ENCODE measurements at places on chromosomes 5 and 9.

DNA sequence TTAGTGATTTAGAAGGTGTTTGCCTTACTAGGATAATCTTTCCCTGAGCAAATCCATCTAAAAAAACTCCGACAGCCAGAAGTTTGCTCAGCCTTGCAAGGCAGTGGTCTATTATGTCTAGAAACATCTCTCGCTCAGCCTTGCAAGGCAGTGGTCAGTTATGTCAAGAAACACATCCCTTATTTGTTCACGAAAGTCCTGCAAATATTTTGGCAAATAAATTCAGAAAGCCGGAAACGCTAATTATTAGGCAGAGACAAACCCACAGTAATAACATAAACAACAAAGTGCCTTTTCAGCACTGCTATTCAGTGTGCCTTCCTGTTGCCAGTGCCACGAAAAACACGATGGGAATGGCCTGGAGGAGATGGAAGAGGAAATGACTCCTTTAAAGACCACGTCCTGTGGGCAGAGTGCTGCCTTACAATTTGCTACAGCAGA lies 184.5 kb downstream of the GNAQ start:
- H3K4me3 ChIP-seq, result no peak overlapping the region
- H3K27ac ChIP-seq, result no peak overlapping the region
- H3K36me3 ChIP-seq, result no peaks in the 10 kb centered on the region
- no peak for DNase-seq

GRCh38 chr5:72007336-72008111 lies 99.8 kb upstream of the MAP1B start:
- H3K27ac ChIP-seq, result no peak overlapping the region
- H3K4me3 ChIP-seq, result no peak overlapping the region
- no peaks in the 10 kb centered on the region for H3K36me3 ChIP-seq
- peaks cover 20% of the 10 kb centered on the region for H3K4me1 ChIP-seq

DNA sequence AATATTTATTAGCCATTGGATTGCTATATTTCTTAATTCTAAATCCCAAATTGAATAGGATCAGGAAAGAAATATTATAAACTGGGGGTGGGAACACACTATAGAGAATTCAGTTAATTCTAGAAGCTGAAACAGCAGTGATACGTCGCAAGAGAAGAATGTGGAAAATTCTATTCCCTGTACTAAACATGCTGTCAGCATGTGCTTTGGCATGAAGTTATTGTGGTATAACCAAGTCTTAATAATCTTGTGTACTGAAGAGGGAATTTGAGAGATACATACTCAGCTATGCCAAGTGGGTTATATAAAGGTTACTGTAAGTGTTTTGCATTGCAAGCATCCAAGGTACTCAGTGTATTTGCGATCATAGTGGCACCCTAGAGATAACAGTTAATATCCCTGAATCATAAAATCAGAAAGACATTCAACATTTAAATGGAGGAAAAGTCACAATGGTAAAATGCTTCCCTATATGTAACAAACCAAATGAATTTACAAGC lies 1492.9 kb upstream of the C9orf72 start:
- H3K4me3 ChIP-seq, result no peak overlapping the region
- H3K4me1 ChIP-seq, result peaks cover 9% of the 10 kb centered on the region
- no peaks in the 10 kb centered on the region for H3K27me3 ChIP-seq
- no peaks in the 10 kb centered on the region for H3K36me3 ChIP-seq

- H3K36me3 ChIP-seq, result no peaks in the 10 kb centered on the region
- no peaks in the 10 kb centered on the region for H3K27me3 ChIP-seq
- no peak overlapping the region for H3K27ac ChIP-seq
- no peak overlapping the region for H3K4me3 ChIP-seq
- H3K4me1 ChIP-seq, result peaks cover 13% of the 10 kb centered on the region
- no peak for DNase-seq
Measured at GRCh38 chr5:160520609-160521391, 99.1 kb downstream of the PTTG1 start.

DNA sequence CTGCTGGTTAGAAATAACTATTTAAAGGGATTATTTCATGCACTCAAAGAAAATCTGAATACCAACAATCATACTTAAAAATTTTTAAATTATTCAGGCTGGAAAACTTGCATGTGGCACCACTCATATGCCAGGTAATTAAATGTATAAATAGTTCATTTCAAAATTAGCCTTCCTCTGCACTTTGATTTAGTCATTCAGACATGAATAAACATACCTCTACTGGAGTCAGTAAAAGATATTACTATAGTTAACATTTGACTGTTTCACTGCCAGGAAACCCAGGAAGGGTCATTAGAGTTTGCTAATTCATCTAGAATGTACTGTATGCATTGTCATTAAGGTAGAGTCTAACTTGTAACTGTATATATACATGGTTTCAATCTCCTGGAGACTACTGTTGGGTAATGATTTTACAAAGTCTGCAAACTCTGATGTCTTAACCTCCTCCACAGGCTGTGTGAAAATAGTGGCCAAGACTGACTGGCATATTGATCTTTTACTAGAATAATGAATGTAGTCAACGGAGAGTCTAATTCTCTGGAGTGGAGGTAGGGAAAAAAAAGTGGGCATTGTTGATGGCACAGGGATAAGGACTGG lies 43.7 kb downstream of the TEX10 start:
- no peak overlapping the region for H3K4me3 ChIP-seq
- no peak overlapping the region for H3K27ac ChIP-seq
- no peaks in the 10 kb centered on the region for H3K27me3 ChIP-seq
- H3K36me3 ChIP-seq, result peaks cover 77% of the 10 kb centered on the region
- DNase-seq, result no peak
- peaks cover 12% of the 10 kb centered on the region for H3K4me1 ChIP-seq

- H3K27ac ChIP-seq, result no peak overlapping the region
- H3K4me1 ChIP-seq, result peaks cover 14% of the 10 kb centered on the region
- H3K36me3 ChIP-seq, result peaks cover 2% of the 10 kb centered on the region
- no peaks in the 10 kb centered on the region for H3K27me3 ChIP-seq
- no peak overlapping the region for H3K4me3 ChIP-seq
Measured at GRCh38 chr5:151259931-151260330, 6.9 kb downstream of the GM2A start.

- peaks cover 12% of the 10 kb centered on the region for H3K27me3 ChIP-seq
- no peak overlapping the region for H3K4me3 ChIP-seq
- peak overlapping the region; percentile 8 for H3K27ac ChIP-seq
- peaks cover 10% of the 10 kb centered on the region for H3K4me1 ChIP-seq
Measured at GRCh38 chr5:140358738-140359310, 1.2 kb upstream of the SLC4A9 start.

Measured in WTC11 (cell line).